ENCODE measurements at places on chromosomes 2 and 18. TPM values are rescaled to one million over a fixed set of nuclear protein-coding genes. Genes with fewer than 3 reads are reported as not detected.

DNA sequence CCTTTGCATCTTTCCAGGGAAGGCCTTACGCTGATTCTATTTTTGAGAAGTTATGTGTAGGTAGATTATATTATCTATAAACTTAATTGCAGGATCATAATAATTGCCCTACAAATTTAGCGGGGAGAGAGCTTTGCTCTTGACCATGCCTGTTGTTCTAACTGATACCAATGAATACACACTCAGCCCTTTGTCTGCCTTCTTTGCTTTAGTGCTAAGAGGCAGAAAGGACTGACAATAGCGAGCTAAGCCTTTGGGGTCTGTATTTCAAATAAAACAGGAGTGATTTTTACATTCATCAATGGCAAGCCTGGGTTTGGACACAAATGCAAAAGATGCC, 115.3 kb upstream of the STON1 start:
- no peak for DNase-seq

- DNase-seq = no peak
These were observed 225.7 kb upstream of the FOSL2 start for GRCh38 chr2:28166956-28167355.

The ZBTB7C gene
- polyA plus RNA-seq = 13.1 TPM

DNA sequence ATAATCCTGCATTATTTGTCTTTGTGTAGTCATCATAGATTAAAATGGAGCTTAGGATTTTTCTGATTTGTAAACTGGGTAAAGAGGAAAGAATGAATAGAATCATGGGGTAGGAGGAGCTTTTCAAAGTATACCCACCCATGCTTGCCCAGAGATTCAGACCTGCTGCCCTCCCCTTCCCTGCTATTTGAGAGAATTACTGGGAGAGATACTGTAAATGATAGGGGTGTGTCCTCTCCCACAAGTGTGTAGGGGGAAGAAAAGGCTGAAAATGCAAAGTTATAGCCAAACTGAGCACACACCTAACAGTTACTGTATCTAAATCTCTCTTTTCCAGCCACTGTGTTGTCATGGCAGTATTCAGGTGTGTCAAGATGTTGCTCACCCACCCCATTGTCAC, 21.5 kb upstream of the DYNC2LI1 start:
- DNase-seq = no peak

The GALNT5 gene
- polyA plus RNA-seq = 0.72 TPM

GRCh38 chr2:24365051-24365450, 4.7 kb upstream of the ITSN2 start:
- no peak for DNase-seq

DNA sequence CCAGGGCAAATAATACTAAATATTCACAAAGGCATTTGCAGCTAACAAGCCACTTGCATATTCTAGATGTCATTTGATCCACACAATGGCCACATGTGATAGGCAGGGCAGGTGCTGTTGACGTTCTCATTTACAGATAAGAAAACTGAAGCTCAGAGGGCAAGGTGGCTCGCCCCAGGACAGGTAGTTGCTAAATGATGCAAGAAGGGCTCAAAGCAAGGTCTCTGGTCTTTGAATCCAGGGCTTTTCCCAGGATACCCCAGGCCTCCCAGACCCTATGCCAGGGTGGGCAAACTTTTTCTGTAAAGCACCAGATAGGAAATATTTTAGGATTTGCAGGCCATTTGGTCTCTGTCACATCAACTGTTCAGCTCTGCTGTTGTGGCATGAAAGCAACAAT, 35.1 kb downstream of the LOXHD1 start:
- DNase-seq = no peak

All from left renal pelvis (tissue), 4 donors.